DMS153 (cell line): ENCODE measurements at places on chromosomes 2 and 18.

GRCh38 chr2:165877565-165878550, 75.7 kb downstream of the TTC21B start:
- DNase-seq = no peak

DNA sequence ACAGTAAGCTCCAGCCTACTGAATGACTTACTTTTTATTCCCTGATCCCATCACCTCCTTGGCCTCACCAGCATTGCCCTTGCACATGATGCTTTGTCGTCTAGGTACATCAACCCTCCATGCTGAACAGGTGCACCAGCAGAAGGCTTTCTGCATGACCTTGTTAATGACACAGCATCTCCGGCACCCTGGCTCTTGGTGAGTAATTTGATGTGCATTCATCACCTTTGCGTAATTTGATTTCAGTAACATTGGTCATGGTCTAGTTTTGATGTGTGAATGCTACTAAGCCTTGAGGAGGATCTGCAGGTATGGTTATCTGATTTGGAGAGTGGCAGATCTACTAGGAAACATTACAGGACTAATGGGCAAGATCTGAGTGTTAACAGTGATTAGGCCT, 103.6 kb downstream of the STK39 start:
- no peak for DNase-seq

GRCh38 chr2:228541789-228542188, 360.3 kb upstream of the SPHKAP start:
- no peak for DNase-seq

DNA sequence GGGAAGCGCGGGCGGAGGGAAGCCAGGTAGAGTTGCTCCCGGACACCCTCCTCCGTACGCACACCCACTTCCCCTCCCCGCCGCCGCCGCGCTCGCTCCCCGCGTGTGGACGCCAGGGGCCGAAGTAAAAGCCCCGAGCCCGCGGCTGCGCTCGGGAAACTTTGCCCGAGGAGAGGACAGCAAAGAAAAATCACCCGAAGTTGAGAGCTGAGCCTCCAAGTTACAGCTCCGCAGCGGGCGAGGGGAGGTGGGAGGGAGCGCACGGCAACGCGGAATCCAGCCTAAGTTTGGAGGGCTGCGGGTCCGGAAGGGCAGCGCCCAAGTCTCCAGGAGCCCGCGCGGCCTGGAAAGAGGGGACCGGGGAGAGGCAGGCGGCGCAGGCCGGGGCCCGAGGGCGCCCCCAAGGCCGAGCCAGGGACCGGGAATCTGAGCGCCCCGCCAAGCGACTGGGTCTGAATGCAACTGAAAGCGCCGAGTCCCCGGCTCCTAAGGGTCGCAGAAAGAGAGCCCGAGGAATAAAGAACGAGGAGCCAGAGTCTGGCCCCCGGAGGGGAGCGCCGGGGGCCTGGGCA, 706 bp upstream of the BCL11A start:
- no peak for DNase-seq
